ENCODE measurements at places on chromosomes 1 and 21.

DNA sequence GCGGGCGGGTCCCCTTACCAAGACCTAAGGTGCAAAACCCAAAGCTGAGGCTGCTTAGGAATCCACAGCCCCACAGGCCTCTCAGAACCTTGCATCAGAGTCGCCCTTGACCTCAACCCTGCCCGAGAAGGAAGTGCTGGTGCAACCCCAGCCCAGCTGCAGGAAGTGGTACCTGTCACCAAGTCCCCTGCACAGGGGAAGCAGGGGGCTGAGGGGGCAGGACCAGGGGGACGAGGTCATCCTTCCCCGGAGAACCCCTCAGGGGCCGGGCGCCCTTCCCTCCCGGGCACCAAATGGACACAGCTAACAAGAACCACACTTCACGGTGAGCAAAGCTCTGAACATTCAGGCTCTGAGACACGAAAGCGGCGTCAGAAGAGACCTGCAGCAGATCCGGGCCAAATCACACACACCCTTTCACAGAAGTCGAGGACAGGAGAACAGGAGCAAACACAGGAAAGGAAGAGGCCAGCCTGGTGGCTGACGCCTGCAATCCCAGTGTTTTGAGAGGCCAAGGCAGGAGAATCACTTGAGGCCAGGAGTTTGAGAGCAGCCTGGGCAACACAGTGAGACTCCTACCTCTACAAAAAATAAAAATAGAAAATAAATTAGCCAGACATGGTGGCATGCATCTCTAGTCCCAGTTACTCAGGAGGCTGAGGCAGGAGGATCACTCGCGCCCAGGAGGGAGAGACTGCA, 6.4 kb downstream of the ITGB2 start:
- peak; percentile 69 for DNase-seq

GRCh38 chr1:206770531-206771337, at the start of gene IL19:
IL19 (plus strand) TSS chr1:206770773; CDS start chr1:206836663, 65,890 bp downstream.
- DNase-seq = no peak

DNA sequence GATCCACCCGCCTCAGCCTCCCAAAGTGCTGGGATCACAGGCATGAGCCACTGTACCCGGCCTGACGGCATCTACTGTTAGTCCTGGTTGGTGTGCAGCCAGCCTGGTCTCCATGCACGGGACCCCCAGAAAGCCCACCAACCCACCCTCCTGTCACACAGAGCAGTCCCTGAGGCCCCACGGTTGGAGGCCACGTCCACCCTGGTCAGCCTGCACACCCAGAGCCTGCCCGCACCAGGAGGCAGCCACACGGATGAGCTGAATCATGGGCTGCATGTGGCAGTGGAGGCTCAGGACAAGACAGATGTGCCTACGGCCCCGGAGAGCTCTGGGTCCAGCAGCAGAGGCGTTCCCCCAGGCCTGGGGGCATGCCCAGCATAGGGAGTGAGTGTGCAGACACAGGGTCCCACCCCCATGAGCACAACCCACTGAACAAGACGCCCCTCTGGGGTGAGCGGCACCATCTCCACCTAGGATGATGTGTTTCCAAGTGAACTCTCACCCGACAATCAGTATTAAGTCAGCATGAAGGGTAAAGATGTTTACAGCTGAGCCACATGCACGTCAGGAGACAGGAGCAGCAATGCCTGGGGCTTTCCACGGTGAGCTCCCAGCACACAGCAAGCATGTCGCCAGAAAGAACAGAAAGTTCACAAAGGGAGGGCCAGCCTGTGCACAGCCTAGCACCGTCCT, 102.1 kb downstream of the WDR4 start:
- DNase-seq = no peak

GRCh38 chr1:219143735-219144134, 29.9 kb upstream of the LYPLAL1 start:
- no peak for DNase-seq

- DNase-seq = no peak
Measured at GRCh38 chr1:149936992-149937705, 470 bp upstream of the MTMR11 start.

DNA sequence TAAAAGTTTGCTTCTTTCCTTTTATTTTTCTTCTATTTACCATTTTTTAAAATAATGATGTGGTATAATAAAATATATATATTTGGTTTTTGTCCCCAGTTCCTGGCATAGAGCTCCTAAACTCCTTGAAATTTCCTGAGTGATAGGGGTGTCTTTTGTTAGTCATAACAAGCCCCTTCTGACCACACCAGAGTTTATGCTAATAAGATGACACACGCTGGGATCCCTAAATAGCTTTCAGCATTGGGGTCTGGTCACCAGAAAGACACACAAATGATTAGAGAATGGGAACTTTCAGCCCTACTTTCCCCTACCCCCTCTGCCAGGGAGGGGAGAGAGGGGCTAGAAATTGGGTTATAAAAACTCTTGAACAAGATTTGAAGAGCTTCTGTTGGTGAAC, 56.2 kb downstream of the COL24A1 start:
- DNase-seq = no peak

- no peak for DNase-seq
Measured at GRCh38 chr1:22508329-22508728, 55.0 kb upstream of the EPHA8 start.

DNA sequence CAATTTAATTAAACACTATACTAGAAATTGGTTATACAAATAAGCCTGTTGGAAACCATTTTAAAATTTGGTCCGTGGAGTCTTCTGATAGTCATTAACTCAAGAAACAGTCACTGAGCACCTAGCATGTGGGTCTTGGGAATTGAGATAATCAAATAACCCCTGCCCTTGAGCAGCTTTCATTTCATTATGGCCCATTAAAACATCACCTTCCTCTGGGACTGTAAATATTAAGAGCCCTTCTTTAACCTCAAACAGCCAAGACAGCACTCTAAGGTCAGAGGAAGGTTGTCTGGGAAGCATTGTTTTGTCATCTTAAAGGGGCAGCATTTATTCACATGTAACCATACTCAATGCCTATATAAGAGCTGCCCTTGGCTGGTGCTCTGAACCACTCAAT, 610.3 kb upstream of the USP24 start:
- DNase-seq = no peak
